ENCODE measurements at places on chromosomes 3 and 15.

- no peak for DNase-seq
Measured at GRCh38 chr3:126836220-126836860, 132.3 kb downstream of the CHCHD6 start.

DNA sequence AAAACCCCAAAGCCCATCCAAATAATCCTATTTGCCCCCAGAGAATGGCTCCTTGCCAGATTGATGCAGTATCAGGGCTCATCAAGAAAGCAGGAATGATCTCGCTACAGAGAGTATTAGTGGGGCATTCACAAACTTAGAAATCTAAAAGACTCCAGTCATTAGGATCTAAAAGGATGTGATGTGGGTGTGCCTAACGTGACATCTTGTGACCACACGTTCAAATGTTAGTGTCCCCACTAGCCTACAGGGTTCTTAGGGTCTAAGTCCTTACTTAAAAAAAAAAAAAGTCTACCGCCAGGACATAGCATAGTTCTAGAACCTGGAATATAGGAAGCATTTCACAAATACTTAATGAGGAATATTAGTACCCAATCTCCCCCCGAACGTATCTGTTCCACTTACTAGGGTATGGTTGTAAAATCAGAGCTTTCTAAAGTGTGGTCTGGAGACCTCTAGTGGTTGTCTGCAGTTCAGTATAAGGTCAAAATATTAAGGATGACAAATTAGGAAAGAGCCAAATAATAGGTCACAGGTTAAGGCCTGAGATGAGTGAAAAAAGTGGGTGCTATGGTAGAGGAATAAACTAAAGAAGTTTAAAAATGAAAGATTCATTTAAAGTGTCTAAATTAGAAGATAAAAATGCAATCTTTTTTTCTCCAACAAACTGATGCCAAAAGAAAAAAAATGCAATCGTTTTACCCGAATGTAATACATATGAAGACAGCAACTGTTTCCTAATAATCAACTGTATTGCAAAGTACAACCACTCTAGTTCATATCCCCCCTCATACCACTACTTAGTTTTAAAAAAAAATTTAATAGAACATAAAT lies 4.2 kb upstream of the CHRM5 start:
- no peak for DNase-seq

- DNase-seq = no peak
Measured at GRCh38 chr15:65175511-65175910, 9.6 kb downstream of the CLPX start.

DNA sequence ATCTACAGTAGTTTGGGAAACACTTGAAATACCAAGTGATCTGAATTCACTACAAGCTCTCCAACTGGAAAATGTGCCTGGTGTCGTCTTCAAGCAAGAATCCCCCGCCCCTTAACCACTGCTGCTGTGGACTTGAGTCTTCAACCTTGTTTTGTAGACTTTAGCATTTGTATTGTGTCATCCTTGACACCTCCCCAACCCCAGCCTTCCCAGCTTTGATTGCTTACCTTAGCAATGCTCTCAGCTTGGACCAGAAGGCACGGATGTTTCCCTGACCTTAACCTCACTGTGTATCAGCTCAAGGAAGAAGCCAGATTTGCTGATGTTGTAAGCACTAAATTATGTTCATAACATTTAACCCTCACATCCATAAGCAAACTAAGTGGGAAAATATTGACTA lies 146.4 kb downstream of the IGF1R start:
- DNase-seq = no peak

DNA sequence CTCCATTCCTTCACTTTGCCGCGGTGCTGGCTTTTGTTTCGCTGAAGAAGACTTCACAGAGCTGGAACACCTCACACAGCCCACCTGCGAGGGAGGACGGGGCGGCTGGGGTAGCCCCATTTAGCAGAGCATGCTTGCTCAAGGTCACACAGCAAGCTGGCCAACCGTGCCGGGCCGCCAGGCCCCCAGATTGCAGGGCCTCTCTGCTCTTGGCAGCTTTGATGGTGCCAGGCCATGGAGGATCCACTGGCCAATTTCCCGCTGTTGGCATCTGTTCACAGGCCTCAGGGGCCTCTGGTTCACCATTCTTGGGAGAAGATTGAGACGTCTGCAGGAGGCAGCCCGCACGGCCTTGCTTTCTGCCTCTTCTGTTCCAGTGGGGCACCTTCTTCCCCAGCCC lies 77.9 kb upstream of the LINGO1 start:
- no peak for DNase-seq

GRCh38 chr3:53109891-53110771 lies 20.1 kb downstream of the RFT1 start:
- peak; percentile 93 for DNase-seq

DNA sequence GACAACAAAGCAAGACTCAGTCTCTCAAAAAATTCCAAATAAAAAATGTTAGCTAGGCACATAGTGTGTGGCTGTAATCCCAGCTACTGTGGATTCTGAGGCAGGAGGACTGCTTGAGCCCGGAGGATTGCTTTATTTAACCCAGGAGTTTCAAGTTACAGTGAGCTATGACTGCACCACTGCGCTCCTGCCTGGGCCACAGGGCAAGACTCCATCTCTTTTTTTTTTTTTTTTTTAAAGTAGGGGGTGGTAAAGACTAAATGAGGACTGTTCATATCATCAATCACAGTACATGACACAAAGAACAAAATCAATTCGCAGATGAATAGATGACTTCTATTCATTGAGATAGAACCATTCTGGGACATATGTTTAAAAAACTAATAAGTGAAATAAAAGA lies 48.1 kb downstream of the ACAP2 start:
- no peak for DNase-seq

DNA sequence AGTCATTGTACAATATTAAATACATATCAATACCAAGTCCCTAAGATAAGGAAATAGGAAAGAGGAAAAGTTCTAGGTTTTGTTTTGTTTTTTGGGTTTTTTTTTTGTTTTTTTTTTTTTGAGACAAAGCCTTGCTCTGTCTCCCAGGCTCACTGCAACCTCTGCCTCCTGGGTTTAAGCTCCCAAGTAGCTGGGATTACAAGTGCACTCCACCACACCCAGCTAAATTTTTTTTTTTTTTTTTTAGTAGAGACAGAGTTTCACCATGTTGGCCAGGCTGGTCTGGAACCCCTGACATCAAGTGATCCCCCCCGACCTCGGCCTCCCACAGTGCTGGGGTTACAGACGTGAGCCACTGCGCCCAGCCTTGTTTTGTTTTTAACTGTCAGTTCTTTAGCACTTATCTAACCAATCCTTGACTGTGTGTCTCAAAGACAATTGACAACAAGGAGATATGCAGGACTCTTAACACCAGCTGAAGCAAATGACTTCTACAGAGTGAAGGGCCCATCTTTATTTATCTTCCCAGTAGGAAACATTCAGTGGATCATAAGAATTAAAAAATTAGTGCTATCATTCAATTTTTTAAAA lies 100.0 kb upstream of the RAP2B start:
- no peak for DNase-seq

DNA sequence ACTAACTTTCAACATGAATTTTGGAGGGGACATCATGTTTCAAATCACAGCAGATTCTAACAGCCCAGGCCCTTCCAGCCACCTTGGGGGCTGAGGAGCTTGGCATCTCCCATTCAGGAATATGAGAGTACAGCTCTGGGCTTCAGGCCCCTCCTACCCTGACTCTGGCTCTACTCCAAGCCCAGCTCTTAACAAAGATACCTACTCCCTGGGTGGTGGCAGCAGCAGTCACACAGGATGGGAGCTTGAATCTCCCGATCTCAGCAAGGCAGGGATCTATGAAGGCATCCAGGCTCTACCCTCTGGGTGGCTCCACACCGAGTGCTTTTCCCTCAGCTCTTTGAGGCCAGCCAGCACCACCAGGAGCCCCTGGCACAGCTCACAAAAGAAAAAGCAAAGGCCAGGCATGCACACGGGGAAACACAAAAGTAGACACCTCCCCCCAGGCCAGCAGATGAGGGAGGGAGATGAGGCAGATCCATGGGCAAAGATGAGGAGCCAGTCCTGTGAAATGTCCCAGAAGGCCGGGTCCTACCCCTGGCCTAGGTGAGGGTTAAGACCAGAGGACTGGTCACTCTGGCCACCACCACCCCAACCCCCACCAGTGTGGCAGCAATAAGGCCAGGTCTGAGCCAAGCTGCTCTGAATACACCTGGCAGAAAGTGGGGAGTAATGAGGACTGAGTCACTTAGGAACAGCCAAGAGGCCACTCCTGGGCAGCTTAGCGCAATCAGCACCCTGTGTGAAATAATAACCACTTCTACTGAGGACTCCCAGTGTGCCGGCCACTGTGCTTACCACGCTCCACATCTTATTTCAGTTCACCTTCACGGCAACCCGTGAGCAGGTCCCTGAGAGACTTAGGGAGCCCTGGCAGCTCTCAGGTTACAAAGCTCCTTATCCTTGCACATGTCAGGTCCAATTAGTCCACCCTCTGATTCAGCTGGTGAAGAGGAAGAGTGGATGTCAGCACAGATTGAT lies 24.3 kb downstream of the PLA2G4F start:
- DNase-seq = no peak

DNA sequence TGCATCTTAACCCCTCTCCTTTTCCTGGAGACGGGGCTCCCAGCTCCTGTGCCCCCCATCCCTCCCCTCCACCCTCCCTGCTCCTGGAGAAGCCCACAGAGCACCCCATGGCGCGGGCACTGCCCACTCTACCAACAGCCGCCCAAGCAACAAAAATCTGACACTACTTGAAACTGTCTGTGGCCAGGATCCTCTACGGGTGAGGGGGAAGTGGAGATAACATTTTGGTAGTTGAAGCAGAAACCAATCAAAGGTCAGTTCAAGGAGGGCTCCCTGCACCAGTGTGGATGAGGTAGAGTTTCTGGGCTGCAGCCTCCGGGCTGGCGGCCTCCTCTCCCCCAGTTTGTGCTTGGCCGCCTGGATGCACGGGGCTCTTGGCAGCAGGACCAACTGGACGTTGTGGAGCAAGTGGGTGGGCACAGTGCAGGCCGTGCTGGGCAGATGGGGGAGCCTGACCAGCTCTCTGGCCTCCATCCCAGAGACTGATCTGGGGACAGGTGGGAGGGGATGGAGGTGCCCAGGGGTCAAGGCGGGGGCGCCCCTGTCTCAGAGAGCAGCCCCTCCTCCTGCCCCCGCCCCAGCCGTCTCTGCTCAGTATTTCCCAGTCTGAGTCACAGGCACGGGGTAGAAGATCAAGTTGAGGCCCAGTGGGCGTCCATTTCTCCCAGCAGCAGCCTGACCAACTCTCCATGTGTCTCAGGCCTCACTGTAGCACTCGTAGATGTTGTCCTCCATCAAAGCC lies 12.8 kb downstream of the H1-8 start:
- DNase-seq = no peak

- DNase-seq = no peak
Measured at GRCh38 chr3:125165189-125165947, 47.2 kb downstream of the SLC12A8 start.

DNA sequence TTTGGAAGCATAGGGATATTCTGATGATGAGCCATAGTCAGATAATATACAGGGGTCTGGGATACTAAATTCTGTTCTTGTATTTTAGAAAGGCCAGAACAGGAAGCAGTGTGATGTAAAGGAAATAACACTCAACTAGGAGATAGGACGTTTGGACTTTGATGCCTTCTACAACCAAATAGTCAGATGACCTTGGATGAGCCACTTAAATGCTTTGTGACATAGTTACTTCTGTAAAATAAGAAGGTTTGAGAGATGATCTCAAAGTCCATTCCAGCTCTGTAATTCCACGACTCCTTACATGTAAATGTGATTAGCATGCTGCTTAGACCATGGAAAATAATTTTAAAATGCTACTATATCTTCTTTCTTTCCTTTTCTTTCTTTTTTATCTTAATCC lies 29.5 kb upstream of the CCDC54 start:
- no peak for DNase-seq

DNA sequence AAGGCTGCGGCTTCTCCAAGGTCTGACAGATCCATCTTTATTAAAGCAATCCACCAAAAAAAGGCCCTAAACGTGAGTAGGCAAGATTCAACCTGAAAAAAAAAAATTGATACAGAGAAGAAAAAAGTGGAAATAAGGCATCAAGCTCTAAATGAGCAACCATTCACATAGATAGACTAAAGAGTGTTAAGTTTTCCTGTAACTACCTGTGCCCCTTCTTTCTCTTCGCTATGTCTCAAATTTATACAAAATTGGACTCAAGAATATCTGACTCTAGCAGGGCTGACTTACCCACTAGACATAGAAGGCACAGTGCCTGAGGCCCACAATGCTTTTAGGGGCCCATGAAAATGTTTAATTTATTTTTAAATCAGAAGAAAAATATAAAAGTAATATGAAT lies at the start of gene MYH15:
MYH15 (minus strand) TSS at position 101 of the 400 bp plus-strand sequence; CDS start at position 35, 66 bp downstream.
- no peak for DNase-seq

- DNase-seq = no peak
Measured at GRCh38 chr3:125003859-125004595, 51.8 kb downstream of the HEG1 start.

GRCh38 chr3:137771401-137772213 lies 7.5 kb downstream of the SOX14 start:
- DNase-seq = no peak

GRCh38 chr15:62639906-62640605 lies 402.5 kb upstream of the TPM1 start:
- no peak for DNase-seq

Data from HL-60 (cell line).